Activated CD4-positive, CD25-positive, alpha-beta regulatory T cell treated with anti-CD3 and anti-CD28 coated beads, Interleukin-2, amount 50 U/mL, for 72 hours (primary cell): ENCODE measurements at places on chromosomes 3 and 15.

GRCh38 chr3:183966361-183966791 is 51.3 kb downstream of the ABCC5 start:
- no peak for DNase-seq

- no peak for DNase-seq
These were observed 51.5 kb downstream of the SPTSSB start for GRCh38 chr3:161319867-161320266.

DNA sequence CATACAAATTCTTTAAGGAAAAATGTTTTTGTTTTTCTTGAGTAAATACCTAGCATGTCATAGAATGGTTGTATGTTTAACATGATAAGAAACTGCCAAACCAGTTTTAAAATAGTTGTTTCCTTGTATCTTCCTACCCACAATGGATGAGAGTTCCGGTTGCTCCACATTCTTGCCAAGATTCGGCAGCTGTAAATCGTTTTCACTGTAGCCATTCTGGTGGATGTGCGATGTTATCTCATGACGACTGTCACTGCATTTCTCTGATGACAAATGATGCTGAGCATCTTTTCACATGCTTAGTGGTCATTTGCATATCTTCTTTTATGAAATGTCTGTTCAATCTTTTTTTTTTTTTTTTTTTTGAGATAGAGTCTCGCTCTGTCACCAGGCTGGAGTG is 36.6 kb upstream of the SH3GL3 start:
- no peak for DNase-seq

DNA sequence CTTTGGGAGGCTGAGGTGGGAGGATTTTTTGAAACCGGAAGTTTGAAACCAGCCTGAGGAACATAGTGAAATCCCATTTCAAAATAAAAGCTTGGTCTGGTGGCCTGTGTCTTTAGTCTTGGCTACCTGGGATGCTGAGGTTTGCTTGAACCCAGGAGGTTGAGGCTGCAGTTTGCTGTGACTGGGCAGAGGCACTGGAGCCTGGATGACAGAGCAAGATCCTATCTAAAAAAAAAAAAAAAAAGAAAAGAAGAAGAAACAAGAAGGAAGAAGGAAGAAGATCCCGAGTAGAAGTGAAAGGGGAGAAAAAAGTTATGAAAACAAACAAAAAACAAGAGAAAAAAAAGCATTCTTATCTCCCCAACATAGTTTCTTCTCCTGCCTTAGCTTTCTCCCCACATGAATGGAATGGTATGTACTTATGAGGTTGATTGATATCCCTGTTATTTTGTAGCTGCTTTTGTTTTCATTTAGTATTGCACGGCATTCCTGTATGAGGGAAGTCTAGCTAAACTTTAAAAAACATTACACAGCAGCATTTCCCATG is 42.4 kb downstream of the TMEM40 start:
- no peak for DNase-seq

DNA sequence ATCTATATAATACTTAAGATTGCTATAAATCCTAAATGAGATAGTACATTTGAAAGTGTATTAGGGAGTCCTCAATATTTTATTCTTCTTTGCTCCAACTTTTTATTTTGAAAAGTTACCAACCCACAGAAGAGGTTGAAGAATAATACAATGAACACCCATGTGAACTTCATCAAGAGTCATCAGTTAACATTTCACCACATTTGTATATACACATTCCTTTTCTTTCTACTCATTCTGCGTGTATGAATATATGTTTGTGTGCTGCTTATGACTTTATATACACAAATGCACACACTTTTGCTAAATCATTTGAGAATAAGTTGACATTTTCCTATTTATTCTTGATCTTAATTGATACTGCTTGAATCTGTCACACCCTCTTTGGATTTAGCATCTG is 193.3 kb upstream of the CGNL1 start:
- DNase-seq = no peak

- no peak for DNase-seq
These were observed 137.5 kb upstream of the LRTM1 start for GRCh38 chr3:55065331-55065730.

- no peak for DNase-seq
These were observed 88.8 kb downstream of the IGF1R start for GRCh38 chr15:98737159-98737558.

DNA sequence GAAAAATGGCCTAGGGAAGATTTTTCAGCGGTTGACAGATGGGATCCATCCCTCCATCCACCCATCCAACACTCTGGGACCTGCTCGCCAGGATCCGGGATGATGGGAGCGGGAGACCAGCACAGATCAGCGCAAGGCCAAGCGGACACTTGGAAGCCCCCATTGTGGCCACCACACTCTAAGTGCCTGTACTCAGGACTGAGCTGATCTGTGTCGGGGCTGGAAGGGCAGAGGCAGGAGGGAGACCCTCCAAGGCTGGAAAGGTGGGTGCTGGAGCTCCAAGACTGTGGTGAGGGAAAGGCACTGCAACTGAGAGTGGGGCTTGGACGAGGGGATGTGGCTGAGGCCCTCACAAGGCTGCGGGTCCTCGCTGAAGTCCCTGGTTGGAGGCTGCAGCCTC is 91.8 kb upstream of the TRPM1 start:
- DNase-seq = no peak

GRCh38 chr3:124353691-124354090 is 361.8 kb upstream of the ROPN1 start:
- DNase-seq = no peak

- DNase-seq = peak; percentile 73
These were observed 25.1 kb downstream of the C3orf18 start for GRCh38 chr3:50542177-50543034.

DNA sequence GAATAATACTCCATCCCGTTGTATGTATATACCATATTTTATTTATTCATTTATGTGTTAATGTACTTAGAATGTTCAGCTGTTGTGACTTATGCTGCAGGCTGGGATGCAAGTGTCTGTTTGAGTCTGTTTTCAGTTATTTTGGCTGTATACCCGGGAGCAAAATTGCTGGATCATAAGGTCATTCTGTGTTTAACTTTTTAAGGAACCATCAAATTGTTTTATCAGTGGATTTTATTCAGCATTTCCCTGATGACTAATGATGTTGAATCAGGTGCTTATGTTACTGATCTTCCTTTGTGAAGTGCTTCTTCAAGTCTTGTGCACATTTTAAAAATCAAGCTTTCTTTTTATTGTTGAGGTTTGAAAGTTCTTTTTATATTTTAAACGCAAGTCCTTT is 118.1 kb downstream of the SLC25A26 start:
- no peak for DNase-seq

- no peak for DNase-seq
These were observed 25.8 kb upstream of the TMCC1 start for GRCh38 chr3:129919357-129919756.

GRCh38 chr15:87579537-87579936 is 677.0 kb downstream of the NTRK3 start:
- no peak for DNase-seq

DNA sequence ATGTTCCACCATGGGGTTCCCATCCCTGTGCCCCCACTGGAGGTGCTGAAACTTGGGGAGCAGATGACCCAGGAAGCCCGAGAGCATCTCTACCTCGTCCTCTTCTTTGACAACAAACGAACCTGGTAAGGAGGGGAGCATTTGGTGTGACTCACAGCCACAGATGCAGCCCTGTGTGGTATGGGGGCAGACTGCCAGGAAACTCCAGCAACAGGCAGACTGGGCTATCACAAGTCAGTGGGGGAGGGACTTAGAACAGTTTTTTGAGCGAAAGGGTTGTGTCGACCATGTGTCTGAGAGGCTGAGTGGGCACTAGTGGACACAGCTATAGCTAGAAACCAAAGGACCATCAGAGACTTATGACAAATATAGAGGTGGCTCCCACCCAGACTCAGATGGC is 3.4 kb upstream of the OGG1 start:
- no peak for DNase-seq

- no peak for DNase-seq
These were observed 44.5 kb downstream of the CCR1 start for GRCh38 chr3:46163556-46164041.

GRCh38 chr15:96358821-96359615 is 28.5 kb downstream of the NR2F2 start:
- no peak for DNase-seq

DNA sequence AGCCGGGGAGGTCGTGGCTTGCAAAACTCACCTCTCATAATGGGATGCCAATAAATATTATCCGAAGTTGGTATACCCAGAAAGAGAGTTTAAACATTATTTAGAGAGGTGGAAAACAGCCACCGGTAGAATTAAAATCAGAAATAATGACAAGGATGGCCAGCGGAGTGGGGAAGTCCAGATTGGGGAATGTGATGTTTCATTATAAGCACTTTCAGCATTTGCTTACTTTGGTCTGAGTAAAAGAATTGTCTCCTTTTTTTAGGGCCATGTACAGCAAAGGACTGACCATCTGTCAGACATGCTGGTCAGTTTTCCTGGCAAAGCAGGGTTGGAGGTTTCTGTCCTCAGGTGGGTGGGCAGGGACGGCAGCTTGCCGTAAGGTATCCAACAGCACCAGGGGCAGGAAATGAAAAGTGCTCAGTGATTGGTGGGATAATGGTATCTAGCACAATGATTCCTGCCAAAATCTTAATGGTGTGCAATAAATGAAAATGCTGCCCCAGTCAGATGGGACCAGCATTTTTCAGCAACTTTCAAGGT is 24.3 kb downstream of the APBA2 start:
- no peak for DNase-seq

DNA sequence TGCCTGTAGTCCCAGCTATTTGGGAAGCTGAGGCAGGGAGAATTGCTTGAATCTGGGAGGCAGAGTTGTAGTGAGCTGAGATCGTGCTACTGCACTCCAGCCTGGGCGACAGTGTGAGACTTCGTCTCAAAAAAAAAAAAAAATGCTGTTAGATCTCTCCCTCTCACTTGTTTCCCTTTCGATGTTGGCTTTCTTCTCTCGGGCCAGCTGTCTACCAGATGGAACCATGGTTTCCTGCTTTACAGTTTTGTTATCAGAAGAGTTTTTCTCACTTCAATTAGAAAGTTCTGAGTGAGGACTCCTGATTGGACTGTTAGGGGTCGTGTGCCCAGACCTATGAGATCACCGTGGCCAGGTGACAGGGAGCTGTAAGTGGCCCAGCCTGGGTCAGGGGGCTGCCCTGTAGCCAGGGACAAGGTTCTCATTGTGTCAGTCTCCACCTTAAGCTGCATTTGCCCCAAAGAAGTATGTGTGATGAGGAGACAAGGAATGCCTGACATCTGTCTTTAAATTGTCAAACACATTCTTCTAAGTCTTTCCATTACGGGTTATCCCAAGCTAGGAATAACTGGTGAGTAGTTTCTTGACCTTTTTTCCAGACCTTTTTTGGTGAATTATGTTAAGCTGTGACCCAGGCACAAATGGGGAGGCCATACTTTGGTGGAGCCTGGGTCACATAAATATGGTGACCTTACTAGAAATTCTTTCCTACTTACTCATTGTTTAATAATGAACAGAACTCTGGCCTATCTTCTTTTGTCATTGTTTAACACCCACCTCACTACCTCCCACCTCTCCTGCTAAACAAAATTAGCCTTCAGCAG is 25.2 kb downstream of the SNAPC5 start:
- no peak for DNase-seq

GRCh38 chr3:128787256-128788253 is 61.6 kb downstream of the RAB7A start:
- DNase-seq = no peak

- no peak for DNase-seq
These were observed 5.3 kb downstream of the SEMA7A start for GRCh38 chr15:74428442-74428787.

GRCh38 chr15:101503296-101503599 is 13.7 kb upstream of the PCSK6 start:
- DNase-seq = no peak

- DNase-seq = no peak
These were observed 81.9 kb upstream of the ADAMTSL3 start for GRCh38 chr15:83571820-83572707.

DNA sequence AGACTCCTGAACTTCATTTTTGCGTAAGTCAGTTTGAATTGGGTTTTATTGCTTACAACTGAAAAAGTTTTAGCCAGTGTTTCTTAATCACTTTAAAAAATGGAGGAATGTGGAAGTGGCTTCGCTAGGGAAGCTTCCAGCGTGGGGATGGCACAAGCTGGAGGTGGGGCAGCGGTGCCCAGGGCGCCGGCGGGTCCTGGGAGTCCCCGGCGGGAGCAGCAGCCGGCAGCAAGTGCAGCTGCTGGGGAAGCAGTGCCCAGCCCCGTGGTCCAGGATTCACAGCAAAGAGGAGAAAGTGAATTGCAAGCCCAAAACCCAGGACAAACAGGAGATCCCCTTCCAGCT is 301.8 kb upstream of the PROK2 start:
- no peak for DNase-seq

- DNase-seq = no peak
These were observed 161.7 kb upstream of the CRBN start for GRCh38 chr3:3340965-3341895.

DNA sequence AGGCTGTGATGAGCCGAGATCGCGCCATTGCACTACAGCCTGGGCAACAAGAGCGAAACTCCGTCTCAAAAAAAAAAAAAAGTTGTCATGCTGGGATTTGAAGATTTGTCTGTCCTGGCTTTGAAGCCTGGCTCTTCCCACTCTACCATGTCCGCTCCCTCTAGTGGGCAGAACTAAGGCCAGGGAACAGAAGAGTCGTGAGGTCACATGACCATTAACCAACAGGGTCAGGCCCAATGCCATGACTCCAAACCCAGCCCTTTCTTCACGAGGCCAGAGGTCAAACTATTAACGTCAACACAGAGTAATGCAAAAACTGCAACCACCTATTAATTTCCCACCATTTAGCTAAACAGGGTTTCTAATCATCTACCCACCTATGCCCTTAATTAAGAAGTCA is 212.1 kb downstream of the ADAMTS17 start:
- DNase-seq = no peak

DNA sequence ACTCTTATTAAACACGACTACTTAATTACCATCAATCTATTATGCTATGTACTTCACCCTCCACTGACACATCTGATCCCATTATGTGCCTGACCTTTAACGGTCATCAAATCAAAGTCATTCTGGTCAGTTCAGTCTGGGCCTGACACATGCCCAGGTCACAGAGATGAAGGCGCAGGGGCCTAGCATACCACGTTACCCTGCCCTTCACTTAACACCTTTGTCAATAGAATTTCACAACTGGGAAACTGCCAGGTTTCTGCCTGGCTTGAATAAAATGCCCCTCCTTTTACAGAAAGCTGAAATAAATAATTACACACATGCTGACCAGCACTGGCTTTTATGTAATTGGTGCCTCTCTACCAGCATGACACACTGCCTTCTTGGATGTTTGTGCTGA is 39.5 kb downstream of the MECOM start:
- no peak for DNase-seq

DNA sequence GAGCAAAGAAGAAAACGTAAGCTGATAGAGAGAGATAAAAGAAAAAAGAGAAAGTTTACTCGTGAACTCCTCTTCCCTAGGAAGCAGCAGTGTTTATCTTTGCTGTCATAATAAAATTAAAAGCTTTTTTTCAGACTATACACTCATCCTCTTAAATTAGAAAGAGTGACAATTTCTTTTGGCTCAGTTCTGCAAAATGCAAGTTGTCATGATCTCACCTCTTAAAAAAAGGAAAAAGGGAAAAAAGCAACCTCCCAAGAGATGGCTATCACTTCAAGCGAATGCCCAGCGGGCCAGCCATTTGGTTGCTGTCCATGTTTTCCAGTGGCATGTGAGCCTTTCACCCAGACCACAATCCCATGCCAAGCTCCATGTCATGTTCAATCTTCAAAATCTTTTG is 7.0 kb upstream of the THBS1 start:
- DNase-seq = no peak

GRCh38 chr3:104612218-104612617 is 754.5 kb upstream of the ALCAM start:
- DNase-seq = no peak
